ENCODE measurements at places on chromosomes 16 and 17. TPM values are rescaled to one million over a fixed set of nuclear protein-coding genes. Genes with fewer than 3 reads are reported as not detected.
A peak's percentile ranks its signal among the peaks of the same experiment; 100 is the strongest.

DNA sequence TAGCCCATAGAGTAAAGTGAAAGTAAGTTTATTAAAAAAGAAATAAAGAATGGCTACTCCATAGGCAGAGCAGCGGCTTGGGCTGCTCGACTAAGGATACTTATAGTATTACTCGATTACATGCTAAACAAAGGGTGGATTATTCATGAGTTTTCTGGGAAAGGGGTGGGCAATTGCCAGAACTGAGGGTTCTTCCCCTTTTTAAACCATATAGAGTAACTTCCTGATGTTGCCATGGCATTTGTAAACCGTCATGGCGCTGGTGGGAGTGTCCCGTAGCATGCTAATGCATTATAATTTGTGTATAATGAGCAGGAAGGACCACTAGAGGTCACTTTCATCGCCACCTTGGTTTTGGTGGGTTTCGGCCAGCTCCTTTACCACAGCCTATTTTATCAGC is 13.3 kb upstream of the GAS7 start:
- no peak for DNase-seq

GRCh38 chr17:28725660-28726225 is 290 bp downstream of the TLCD1 start:
- DNase-seq = peak; percentile 70

- DNase-seq = peak; percentile 53
Observed at GRCh38 chr17:45131616-45132319, 547 bp downstream of the PLCD3 start.

DNA sequence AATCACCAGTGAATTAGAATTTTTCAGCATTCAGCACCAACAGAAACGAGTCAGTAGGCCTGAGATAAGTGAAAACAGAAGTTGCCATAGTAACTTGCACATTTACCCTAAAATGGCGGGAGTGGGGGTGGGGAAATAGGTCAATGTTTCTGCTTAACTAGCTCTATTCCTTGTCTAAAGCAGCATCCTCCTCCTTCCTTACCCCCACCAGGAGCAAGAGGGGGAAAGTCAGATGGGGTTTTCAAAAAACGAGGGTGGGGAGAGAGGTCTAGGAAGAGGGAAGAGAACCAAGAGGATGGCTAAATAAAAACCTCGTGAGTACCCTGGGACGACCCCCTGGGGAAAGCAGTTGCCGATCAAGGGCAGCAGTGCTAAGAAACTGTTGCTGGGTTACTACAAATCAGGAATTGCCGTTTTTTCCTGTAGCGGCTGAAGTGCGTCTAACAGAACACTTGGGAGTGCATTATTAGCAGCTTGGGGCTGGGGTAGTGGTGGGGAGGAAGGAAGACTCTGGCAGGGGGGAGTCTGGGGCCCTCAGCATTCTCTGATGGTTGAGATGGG is 34.4 kb upstream of the MNT start:
- DNase-seq = no peak

- no peak for DNase-seq
Observed at GRCh38 chr17:51374209-51374608, 113.9 kb downstream of the UTP18 start.

- no peak for DNase-seq
Observed at GRCh38 chr17:8253801-8254200, 4.7 kb downstream of the PFAS start.

- DNase-seq = no peak
Observed at GRCh38 chr16:78763821-78764440, 664.5 kb downstream of the WWOX start.

- no peak for DNase-seq
Observed at GRCh38 chr16:75022567-75022966, 23.7 kb downstream of the ZNRF1 start.

DNA sequence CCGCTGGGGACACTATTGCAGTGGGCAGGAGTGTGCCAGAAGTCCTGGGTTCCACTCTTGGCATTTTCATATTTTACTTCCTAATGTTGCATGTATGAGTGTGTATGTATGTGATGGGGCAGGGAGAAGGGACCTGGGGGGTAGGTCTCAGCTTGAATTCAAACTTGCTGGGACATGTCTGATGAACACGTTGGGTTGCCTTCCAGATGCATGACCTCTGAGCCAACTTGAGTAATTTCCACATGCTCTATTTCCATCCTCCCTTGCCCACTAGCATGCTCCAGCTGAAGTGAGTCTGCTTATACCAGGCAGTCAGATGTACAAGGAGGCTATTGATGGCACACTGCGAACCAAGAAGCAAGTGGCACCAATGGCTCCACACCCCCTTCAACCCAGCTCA is 32.9 kb upstream of the SRSF1 start:
- DNase-seq = no peak

DNA sequence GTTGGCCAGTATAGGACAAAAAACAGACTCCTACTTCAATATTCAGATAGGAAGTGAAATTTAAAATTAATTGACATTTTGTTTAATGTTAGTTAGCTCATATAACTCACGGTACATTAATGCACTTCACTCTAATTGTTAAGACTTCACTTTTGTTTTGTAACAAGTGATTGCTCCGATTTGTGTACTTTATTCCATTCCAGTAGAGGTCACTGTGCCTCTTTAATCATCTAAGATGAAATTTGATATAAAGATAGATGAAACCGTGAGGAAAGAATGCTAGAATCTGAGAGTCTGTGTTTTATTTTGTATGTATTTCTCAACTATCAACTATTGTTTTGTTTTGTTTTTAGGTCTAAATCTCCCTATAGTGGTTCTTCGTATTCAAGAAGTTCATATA is 29.0 kb downstream of the RBBP6 start:
- DNase-seq = no peak

DNA sequence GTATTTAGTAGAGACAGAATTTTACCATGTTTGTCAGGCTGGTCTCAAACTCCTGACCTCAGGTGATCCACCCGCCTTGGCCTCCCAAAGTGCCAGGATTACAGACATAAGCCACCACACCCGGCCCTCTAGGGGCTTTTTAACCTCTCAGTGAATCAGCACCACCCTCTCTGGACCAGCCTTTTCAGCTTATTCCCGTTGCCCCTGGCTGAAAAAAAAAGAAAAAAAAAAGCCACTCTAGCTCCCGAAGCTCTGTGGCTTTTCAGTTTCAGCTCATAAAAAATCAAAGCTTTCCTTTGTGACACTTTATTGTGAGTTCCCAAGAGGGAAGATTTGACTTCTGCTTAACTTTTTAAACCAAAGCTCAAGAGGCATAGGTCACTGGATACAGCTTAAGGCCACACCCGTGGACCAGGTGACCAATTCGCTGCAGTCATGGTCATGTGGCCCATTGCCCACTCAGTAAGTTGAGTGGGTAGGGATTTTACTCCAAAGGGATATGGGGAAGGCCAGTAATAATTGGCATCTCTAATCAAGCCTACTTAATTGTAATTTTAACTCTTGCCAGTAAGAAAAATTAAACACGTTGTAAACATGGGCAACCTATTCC is 46.6 kb upstream of the MED13 start:
- no peak for DNase-seq

GRCh38 chr17:71229070-71229469 is 891.8 kb upstream of the SOX9 start:
- no peak for DNase-seq

GRCh38 chr17:39517224-39517623 is 55.9 kb downstream of the CDK12 start:
- no peak for DNase-seq

DNA sequence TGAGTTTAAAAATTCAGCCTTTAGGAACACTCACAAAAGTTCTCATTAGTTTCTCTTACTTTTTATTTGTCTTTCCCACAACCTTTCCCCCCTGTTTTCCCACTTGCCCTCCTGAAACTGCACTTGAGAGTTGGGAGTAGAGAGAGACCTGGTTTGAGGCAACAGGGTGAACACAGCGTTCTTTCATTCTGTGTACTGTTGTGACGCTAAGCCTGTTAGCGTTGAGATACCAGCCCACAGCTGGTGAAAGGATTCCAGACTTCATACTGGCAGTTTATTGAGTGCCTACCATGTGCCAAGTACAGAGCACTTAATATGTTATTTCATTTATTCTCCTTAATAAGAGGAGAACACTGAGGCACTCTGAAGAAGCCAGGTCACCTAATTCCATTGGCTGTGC is 10.3 kb downstream of the TNRC6C start:
- DNase-seq = no peak

DNA sequence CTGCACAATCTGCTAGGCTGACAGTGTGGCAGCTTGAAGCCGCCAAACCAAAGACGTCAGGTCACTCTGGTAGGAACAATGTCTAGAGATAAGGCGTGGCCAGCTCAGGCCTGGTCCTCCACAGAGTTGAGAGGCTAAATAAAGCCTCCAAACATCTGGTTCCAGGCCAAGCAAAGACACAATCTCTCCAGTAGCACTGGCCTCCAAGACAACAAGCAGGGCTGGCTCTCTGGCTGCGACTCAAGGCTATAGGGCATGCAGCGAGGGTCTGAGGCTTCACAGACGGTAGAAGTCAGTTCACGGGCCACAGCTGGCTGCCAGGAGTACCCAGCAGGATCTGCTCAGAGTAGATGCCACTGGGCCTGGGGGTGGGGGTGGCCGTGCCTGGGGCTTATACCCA is 75.6 kb downstream of the ABR start:
- peak; percentile 68 for DNase-seq

GRCh38 chr16:79716645-79717332 is 116.3 kb upstream of the MAF start:
- DNase-seq = no peak

GRCh38 chr17:4960279-4960922 is 7.2 kb downstream of the SPAG7 start:
- DNase-seq = no peak

DNA sequence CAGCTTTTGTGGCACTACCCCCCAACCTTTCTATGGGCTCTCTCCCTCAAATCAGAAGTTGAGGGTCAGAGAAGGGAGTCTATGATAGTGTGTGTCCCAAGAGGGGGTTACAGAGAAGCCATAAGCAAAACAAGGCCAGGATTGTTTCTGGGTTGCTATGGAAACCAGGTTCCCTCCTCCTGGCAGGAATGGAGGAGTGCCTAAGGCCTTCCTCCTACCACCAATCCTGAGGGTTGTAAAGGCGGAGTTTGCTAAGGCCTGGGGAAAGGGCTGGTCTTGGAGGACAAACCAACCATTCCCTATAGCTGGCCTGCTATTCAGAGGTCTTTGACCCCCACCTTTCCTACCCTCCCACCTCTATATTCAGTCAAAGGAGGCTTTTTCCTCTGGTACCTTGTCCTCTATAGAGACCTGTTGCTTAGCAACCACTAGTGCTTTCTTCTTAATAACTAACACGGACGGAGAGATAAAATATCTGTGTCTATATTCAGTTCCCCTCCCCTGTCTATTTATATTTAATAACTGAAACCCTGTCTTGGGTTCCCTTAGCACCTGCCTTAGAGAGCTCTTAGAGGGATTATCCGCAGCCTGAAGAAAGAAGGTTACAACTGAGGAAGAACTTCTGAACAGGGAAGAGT is 43.4 kb downstream of the NEUROD2 start:
- no peak for DNase-seq

GRCh38 chr17:16446338-16446983 is 31.1 kb downstream of the TRPV2 start:
- DNase-seq = no peak

The KAT2A gene
- 118 TPM for polyA plus RNA-seq

The TBC1D3H gene
- not detected for polyA plus RNA-seq

The TUBB3 gene
- 10.6 TPM for polyA plus RNA-seq

The INO80E gene
- 80.4 TPM for polyA plus RNA-seq

The DLG4 gene
- 27.8 TPM for polyA plus RNA-seq

The ADORA2B gene
- polyA plus RNA-seq = 0.59 TPM

The GAS2L2 gene
- 0.03 TPM for polyA plus RNA-seq

The CREBBP gene
- polyA plus RNA-seq = 21.8 TPM

The OR3A3 gene
- polyA plus RNA-seq = not detected

The KRTAP1-5 gene
- polyA plus RNA-seq = not detected

The NXN gene
- 9.9 TPM for polyA plus RNA-seq

The GSG1L2 gene
- not detected for polyA plus RNA-seq

The KRT39 gene
- polyA plus RNA-seq = not detected

All from heart right ventricle (tissue), 16 donors.